ENCODE measurements at places on chromosomes 1 and 21.

GRCh38 chr1:160328184-160328583 lies 14.9 kb downstream of the COPA start:
- DNase-seq = no peak

GRCh38 chr1:181033128-181033798 lies 520 bp upstream of the MR1 start:
- DNase-seq = peak; percentile 11

DNA sequence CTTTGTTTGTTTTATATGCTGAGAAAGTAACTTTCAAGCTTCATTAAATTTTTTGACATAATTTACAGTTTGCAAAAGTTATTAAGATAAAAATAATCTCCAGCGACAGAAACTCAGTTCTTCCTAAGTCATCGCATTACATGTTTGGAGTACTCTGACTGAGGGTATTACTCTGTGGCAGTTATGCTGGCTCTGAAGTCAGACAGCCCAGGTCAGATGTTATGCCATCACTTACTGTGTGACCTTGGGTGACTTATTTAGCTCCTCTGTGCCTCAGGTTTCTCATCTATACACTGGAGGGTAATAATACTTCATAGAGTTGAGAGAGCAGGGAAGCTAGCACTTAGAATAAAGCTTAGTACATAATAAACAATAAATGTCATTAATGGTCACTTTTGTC lies 26.4 kb downstream of the PRKAA2 start:
- DNase-seq = no peak

DNA sequence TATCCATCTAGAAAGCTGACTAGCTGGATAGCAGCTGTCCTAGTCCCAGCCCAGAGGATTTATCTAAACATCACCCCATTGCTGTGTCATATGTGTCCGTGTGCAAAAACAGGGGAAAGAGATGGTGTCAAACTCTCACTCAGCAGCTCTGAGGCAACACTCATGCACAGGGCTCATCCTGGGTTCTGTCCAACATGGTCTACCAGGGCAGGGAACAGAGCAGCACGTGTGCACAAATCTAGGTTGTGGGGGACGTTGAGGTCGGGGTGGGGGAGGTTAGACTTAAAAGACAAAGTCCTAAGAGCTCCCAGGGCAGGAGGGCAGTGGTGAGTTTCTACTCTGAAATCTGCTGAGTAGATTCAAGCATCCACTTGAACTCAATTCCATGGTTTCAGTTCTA lies 16.2 kb downstream of the PI4KB start:
- no peak for DNase-seq

- DNase-seq = no peak
Observed at GRCh38 chr1:2534687-2535441, 4.8 kb upstream of the HES5 start.

DNA sequence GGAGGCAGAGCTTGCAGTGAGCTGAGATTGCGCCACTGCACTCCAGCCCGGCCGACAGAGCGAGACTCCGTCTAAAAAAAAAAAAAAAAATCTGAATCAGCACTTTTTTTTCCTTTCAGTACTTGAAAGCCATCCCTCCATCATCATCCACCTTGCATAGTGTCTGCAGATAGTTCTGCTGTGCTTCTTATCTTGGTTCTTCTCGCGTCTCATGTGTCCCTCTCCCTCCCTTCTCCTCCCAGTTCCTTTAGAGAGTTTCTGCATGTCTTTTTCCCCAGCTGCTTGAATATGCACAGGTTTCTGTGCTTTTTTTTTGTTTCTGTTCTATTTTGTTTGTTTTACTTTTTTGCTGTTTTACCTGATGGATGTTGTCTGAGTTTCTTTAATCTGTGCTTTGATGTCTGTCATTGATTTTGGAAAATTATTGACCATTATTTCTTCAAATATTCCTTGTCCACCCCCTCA lies 3.9 kb upstream of the COL18A1 start:
- DNase-seq = no peak

GRCh38 chr1:164579381-164579780 lies 20.4 kb downstream of the PBX1 start:
- DNase-seq = no peak

DNA sequence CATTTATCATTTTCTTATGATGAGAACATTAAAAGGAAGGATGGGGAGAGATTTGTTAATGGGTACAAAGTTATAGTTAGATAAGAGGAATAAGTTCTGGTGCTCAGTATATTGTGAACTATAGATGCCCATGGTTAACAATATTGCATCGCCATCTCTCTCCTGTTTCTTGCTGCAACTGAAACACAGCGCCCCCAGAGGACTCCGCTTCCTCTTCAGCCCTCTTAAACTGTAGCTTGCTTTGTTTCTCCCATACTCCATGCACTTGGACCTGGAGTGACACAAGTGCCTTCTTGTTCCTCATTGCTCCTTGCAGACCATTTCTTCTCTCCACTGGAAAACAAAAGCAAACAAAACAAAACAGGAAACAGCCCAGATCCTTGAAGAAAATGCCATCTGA lies 70.1 kb upstream of the NTPCR start:
- no peak for DNase-seq

- no peak for DNase-seq
Observed at GRCh38 chr21:23543333-23543732, 2063.9 kb downstream of the MRPL39 start.

DNA sequence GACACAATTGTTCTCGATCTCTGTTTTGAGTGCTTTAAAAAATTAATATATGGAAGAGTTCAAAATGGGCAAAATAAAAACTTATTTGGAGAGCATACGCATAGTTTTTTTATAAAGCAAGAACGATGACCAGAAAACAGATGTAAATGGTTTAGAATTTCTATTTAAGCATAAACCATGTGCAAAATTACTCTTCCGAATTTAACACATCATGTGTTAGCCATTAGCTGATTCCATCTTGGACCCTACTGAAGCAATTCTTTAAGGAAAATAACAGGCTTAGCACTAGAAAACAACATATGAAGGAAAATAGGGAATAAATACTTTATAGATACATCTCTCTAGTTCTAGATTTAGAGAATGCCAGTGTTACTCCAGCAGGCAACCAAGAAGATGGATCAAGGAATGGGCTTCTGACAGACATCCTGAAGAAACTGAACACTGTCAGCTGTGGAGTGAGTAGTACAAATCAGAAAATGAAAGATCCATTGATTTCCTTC lies 26.7 kb downstream of the CDC7 start:
- DNase-seq = no peak

- DNase-seq = no peak
Observed at GRCh38 chr1:186735463-186735862, 55.2 kb upstream of the PTGS2 start.

DNA sequence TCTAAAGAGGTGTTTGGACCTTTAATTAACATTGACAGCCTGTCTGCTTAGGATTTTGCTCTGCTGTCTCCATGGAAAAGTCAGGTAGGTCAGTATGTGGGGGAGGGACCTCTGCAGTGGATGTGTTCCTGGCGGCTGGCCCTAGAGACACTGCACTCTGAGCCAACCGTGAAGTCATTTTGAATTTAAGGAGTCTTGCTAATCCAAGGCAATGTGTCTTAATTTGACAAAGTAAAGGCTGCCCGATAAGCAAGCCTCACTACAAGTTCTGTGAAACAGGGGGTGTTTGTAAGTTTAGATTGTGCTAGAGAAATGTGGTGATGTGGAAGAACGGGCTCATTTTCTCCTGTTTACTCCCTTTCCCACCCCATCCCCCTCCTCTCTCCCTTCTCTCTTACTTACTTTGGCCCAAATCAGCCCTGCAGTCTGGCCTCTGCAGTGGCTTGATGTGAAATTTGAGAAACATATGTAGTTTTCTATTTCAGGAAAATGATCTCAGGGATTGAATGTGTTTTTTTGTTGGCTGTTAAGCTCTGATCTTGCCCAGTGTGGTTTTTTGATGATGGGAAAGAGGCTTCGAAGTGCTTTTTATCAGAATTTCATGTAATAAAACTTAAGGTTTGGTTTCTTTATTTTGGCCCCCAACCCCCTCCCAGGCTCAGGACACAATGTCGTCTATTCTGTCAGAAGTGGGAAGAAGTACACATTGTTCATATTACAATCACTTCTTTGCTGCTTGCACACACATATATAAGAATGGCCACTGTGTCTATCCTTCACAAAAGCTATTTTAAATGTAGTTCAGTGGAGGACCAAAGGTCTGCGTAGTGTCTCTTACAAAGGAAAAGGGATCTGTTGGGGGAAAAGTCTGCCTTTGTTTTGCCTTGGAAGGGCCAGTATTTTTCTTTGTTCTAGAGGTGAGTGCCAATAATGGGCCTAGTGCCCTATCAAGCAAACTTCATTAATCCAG lies 96.6 kb downstream of the FGGY start:
- DNase-seq = no peak

GRCh38 chr21:15051644-15052458 lies 12.9 kb downstream of the NRIP1 start:
- no peak for DNase-seq

GRCh38 chr21:25513810-25514209 lies 93.5 kb downstream of the MRPL39 start:
- no peak for DNase-seq

DNA sequence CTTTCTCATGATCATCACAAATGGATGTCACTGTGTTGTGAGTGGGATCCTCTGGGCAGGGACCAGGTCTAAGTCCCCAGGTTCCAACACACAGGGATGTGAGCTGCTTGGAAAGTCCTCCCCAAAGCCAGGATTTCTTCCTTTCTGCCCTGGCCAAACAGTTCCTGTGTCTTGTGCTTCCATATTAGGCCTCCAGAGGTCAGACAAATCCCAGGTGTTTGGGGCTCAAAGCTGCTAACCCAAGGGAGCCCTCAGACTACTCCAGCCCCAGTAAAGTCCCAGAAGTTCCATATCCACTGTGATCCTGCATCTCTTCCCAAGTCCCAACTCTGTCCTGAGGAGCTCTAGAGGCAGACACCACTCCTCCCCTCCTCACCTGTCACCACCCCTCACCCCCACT lies 27.7 kb upstream of the MAGOH start:
- DNase-seq = no peak

DNA sequence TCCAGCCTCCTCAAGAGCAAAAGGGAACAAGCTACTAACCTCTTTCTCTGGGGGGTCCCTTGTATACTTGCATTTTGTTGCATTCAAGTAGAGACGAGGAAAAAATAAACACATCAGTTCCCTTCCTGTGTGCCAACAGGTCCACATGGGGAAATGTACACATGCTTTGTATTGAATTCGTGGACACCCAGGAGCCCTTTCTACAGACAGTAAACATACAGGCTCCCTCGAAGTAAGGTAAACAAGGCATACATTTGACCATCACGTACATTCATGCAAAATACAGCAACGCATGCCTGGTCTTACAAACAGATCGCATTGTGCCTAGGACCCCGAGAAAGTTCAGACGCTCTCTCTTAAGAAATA lies 1.1 kb downstream of the KCND3 start:
- DNase-seq = no peak

GRCh38 chr1:47763591-47764171 lies 233.5 kb downstream of the TRABD2B start:
- no peak for DNase-seq

- DNase-seq = no peak
Observed at GRCh38 chr1:150561254-150561973, 12.2 kb downstream of the ADAMTSL4 start.

GRCh38 chr1:205939690-205940330 lies 3.4 kb downstream of the SLC26A9 start:
- DNase-seq = no peak

DNA sequence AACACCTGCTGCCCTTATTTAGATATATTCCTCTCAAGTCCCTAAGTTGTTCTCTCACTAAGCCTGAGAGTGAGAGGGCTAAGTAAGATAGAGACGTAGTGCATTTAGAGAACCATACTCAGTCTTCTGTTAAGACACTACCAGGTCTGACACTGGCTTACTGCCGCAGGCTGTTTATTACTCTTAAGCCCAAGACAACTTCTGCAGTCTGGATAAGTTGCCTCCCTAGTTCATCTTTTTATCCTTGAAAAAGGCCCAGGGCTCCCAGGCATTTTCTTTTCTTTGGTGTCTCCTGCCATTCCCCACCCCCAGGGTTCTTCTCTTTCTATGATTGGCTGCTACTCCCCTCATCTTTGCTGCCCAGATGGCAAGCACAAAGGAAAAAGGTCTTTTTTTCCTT lies 38.7 kb downstream of the CACHD1 start:
- DNase-seq = no peak

DNA sequence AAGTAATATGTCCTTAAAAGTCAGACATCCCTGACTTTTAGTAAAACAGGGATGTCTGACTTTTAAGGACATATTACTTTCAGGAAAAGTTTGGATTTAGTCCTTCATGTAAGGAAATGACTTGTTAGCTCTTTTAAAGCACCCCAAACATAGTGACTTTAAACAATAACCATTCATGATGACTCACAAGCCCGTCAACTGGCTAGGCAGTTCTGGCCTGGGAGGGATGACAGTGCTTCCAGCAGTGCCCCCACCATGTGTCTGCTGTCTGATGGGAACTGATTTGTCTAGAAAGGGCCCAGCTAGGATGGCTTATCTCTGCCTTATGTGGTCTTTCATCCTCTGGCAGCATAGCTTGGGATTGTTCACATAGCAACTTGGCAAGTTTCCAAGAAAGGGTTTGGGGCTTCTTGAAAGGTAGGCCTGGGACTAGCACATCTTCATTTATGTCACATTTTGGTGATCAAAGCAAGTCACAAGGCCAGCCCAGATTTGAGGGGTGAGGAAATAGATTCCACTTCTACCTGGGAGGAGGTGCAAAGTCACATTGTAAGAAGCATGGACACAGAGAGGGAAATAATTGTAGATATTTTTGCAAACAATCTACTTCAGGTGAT lies 143.5 kb downstream of the C1orf94 start:
- no peak for DNase-seq

GRCh38 chr1:36321119-36321951 lies 2.1 kb downstream of the EVA1B start:
- no peak for DNase-seq

DNA sequence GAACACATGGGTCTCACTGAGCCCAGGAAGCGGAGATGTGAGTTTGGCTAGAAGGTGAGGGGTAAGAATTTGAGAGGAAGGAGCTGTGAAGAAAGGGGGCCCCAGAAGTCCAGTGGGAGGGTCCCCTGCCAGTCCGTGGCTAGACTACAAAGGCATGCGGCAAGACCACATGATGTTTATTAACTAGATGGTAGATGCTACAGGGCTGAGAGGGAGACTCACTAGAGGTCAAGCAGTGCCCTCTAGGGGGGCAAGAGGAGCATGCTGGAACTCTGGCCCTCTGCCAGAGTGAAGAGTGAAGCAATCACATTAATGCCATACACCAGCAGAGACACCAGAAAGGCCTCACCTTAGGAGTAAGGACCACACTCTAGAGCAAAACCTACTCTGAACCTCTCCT lies 12.2 kb downstream of the KIAA0319L start:
- DNase-seq = peak; percentile 58

Measured in activated CD4-positive, alpha-beta T cell treated with anti-CD3 and anti-CD28 coated beads for 4 hours (primary cell).